ENCODE measurements at places on chromosomes 13 and 19.

GRCh38 chr19:2014731-2015607 lies 545 bp downstream of the BTBD2 start:
- no peak for DNase-seq

GRCh38 chr13:47081246-47081645 lies 184.4 kb upstream of the HTR2A start:
- no peak for DNase-seq

DNA sequence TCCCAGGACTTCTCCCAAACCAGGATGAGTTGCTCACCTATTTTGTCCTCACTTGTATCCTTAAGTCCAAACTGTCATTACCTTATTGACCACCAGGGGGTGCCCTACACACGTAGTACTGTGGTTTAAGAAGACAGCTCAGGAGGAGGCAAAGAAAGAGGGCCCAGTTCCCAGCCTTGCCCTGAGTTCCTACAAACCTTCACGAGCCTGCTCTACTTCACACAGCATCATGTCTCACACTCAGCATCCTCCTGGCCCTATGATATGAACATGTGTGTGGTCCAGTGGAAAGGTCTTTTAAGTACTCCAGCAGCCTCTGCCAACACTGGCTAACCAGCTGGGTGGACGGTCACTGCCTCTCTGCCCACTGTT lies 8.1 kb upstream of the ZNF784 start:
- DNase-seq = no peak

DNA sequence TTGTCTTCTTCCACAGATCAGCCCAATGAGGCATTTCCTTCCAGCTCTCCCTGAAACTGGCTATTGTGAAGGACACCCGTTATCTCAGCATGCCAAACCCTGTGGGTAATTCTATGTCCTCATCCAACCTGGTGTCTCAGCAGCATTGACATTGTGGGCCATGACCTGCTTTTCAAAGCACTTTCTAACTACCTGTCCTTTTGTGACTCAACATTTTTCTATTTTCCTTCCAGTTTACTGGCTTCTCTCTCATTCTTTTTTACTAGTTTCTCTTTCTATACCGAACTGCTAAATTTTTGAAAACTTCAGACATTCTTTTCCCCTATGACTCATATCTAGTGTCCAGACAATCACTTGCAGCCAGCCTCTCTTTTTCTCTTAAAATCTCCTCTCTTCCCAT lies 136.4 kb upstream of the HTR2A start:
- DNase-seq = no peak

DNA sequence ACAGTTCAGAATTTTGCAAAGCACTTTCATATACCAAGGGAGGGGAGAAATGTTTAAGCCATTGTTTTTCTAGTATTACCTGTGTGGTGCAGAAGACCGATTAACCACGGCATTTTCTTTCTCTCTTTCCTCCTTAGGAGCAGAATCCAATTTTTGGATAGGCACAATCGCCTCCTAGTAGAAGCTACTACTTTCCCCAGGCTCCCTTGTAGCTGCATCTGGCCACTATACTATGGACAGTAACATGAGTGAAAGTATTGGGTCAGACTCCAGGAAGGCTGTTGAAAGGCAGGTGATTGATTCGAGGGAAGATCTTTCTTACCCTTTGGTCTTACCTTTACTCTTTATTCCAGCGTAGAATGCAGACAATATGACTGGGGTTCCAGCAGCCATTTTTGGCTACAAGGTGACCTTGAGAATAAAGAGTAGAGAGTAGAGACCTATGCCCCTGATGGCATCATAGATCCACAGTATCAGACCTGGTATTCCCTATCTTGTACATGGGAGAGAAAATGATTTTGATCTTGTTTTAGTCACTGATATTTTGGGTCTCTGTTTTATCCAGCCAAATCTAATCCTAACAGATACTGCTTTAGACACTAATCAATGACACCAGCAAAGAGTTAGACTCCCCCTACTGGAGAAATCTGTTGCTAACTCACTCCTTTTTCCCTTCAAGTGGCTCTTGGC lies 77.0 kb downstream of the LRRC63 start:
- DNase-seq = no peak

GRCh38 chr13:102020611-102021216 lies 381.1 kb downstream of the FGF14 start:
- DNase-seq = no peak

GRCh38 chr13:97057176-97057575 lies 62.9 kb upstream of the OXGR1 start:
- no peak for DNase-seq

GRCh38 chr13:42333613-42334328 lies 61.8 kb downstream of the AKAP11 start:
- no peak for DNase-seq

GRCh38 chr13:108527844-108528243 lies 101.6 kb upstream of the MYO16 start:
- DNase-seq = no peak

DNA sequence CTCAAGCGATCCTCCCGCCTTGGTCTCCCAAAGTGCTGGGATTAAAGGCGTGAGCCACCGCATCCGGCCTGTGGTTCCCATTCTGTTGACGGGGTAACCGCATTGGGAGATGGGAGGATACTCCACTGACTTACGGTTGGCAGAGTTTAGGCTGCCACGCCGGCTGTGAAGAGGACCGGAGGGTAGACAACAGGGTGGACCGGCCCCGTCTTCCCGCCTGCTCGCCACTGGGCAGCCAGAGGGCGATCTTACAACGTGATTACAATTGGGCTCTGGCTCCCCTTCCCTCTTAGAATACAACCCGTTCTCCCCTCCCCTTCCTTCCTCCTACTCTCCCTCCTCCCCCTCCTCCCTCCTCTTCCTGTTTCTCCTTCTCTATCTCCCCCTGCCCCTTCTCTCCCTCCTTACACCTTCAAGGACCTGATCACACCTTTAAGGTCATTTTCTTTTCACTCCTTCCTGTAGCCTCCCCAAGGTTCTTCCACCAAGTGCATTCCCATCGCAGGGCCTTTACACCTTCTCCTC lies 957 bp upstream of the CCDC194 start:
- DNase-seq = peak; percentile 60

DNA sequence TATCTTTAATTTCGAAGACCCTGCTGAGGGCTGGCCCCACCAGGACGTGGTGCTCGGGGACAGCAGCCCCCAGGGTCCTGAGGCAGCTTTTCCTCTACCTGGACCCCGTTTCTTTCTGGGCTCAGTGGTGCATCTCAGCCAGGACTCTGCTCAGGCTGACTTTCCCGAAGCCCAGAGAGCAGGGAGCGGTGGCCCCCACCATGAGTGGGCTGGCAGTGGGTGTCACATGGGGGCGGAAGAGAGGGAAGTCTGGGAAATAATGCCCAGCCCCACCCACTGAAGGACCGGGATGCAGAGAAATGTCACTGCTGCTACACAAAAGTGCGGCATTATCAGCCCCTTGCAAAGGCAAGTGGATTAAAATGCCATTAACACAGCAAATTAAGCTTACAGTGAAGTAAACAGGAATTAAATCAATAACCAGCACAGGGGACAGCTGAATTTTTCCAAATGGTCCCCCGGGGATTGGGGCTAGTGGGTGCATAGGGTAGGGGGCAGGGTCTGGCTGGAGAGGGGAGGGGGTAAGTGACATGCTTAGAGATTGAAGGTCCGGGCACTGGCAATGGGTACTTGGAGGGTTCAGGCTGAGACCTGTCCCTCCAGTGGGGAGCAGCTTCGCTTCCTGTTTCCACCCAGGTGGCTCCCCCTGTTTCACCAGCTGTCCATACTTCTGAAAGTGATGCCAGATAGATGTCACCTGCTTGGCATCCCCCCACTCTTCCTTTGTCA lies 177.3 kb downstream of the URI1 start:
- no peak for DNase-seq

GRCh38 chr13:43071824-43072223 lies 48.4 kb downstream of the DNAJC15 start:
- DNase-seq = no peak

DNA sequence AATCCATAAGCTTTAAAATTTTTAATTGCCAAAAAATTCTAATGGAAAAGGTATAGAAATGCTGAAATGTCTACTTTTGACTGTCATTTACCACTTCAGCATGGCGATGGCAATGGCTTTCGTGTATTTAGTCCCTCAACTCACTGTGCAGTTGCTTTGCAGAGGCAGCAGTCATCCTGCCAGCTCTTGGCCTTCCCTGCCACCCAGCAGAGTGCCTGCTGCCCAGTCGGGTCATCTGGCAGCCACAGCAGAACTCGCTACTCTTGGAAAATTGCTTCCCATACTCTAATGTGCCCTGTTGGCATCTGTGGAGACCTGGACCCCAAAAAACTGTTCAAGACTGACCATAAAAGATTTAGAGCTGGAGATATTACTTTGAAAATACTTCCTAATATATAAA lies 383.2 kb downstream of the UQCRFS1 start:
- no peak for DNase-seq

DNA sequence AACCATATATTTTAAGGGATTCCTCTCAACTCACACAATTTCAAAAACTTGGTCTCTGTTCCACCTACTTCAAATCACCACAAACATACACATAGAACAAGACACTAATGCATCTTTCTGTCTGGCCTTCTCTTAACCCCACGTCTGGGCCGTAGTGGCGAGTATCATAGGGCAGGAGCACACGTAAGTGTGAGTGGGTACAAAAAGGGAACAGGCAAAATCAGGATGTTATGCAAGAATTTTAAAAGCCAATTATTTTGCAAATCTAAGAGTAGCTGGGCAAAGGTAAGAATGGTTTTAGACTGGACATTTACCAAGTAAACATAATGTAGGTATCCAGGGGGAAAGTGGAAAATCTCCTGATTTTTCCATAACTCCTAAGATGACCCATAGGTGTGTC lies 35.1 kb downstream of the MTMR6 start:
- no peak for DNase-seq

DNA sequence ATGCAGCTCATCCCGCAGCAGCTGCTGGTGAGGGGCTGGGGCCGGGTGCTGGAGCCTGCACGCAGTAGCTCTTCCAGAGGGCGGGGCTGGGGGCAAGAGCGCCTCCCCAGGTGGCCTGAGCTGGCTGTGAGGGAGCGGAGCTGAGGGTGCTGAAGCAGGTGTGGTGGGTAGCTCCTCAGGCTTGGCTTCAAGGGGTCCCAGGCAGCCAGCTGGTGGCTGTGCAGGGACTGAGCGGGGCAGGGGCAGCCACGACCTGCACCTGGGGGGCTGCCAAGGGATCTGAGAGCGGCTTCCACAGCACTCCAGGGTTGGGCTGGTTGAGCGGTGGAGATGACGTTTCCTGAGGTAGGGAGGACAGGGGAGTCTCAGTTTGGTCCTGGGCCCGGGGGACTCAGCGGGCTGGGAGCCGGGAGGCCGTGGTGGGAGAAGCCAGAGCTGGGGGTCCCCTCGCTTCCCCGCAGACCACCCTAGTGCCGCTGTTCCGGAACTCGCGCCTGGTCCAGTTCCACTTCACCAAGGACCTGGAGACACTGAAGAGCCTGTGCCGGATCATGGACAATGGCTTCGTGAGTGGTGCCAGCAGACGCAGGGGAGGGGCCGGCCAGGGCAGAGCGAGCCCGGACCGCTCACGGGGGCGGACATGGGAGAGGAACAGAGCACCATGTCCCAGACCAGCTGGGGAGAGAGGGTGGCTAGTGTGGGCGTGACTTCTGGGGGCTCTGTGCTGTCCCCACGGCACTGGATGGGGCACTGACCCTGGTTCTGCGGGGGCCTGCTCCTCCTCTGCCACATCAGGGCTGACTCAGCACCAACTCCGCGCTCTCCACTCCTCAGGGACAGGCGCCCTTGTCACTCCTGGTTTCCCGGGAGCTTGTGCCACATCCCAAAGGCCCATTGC lies 7.4 kb downstream of the PTOV1 start:
- DNase-seq = no peak

- DNase-seq = no peak
These were observed 201.3 kb upstream of the SLITRK6 start for GRCh38 chr13:86000546-86000945.

- no peak for DNase-seq
These were observed 16.0 kb downstream of the IZUMO4 start for GRCh38 chr19:2112516-2113320.
